ENCODE measurements at places on chromosomes 5 and 9. TPM values are rescaled to one million over a fixed set of nuclear protein-coding genes. Genes with fewer than 3 reads are reported as not detected.

The PLPP7 gene
- 0.56 TPM for total RNA-seq

The DMRT3 gene
- total RNA-seq: not detected

DNA sequence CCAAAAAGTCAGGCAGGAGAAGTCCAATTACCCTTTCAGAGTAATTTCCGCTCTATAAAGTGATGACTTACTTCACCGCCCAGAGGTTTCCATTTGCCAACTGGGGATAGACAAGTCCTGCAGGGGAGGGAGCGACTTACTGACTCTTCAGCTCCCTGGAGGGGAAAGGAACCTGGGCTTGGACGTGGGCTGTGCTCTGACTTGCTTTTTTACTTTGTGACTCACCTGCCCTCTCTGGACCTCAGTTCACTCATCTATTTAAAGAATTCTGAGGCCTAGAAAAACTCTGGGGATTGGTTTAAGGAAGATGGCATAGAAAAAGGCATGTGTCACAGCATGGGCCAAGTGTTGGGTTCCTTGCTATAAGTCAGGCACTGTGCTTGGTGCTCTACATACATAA, 180.4 kb upstream of the TRIM32 start:
- no peaks in the 10 kb centered on the region for H3K27me3 ChIP-seq
- H3K4me1 ChIP-seq: no peaks in the 10 kb centered on the region
- H3K4me3 ChIP-seq: no peak overlapping the region
- H3K27ac ChIP-seq: no peak overlapping the region
- no peak for DNase-seq
- H3K36me3 ChIP-seq: no peaks in the 10 kb centered on the region

DNA sequence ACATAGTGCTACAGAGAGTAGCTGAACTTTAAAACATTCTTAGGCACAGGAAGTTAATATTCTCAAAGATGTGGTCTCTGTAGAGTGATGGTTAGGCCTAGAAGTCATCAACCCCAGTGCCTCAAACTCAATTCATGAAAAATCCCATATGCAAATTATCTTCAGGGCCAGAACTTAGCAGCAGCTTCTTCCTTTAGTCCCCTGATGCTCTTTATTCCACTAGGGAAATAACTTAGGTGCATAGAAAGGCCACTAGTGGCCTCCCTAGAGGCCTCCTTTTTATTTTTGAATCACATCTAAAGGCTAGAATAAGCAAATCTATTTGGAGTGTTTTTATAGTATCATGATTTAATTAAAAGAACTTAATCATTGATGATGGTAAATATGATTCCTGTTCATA, 88.3 kb downstream of the GIN1 start:
- no peak overlapping the region for H3K4me3 ChIP-seq
- no peak overlapping the region for H3K27ac ChIP-seq
- H3K27me3 ChIP-seq: no peaks in the 10 kb centered on the region
- no peak for DNase-seq

GRCh38 chr5:18553269-18553668, 919.0 kb downstream of the TAF11L14 start:
- no peaks in the 10 kb centered on the region for H3K36me3 ChIP-seq
- no peaks in the 10 kb centered on the region for H3K4me1 ChIP-seq
- no peak overlapping the region for H3K27ac ChIP-seq
- DNase-seq: no peak
- H3K27me3 ChIP-seq: no peaks in the 10 kb centered on the region
- H3K4me3 ChIP-seq: no peak overlapping the region

Data from K562 (cell line).